ENCODE measurements at places on chromosomes 5 and 9. TPM values are rescaled to one million over a fixed set of nuclear protein-coding genes. Genes with fewer than 3 reads are reported as not detected.

The IL4 gene
- not detected for total RNA-seq

DNA sequence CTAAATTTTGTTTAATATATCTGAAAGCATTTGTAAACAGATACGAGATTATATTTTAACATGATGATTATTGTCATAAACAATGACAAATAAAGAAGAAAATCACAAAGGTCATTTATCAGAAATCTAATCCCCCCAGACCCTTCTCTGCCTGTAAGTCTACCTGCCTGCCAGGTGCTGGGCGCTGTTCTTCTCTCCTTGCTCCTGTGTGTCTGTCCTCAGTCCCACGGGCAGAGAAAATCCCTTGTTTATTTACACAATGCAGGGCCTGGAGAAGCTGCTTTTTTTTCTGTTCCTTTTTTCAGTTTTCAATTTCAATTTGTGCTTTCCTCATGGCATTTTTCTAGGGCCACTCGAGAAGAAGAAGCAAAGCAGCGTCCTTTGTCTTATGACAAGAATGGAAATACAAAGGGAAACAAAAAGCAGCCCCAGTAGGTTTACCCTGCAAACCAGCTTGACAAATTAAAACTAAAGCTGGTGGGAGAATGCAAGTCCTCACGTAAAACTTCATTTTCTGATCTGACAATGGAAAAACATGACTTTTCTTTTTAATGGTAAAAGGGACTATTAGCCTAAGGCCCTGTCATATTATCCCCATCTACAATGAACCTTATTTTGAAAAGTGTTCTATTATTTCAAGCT lies 282.4 kb upstream of the KLF9 start:
- DNase-seq: no peak

The PIP5K1B gene
- not detected for total RNA-seq

DNA sequence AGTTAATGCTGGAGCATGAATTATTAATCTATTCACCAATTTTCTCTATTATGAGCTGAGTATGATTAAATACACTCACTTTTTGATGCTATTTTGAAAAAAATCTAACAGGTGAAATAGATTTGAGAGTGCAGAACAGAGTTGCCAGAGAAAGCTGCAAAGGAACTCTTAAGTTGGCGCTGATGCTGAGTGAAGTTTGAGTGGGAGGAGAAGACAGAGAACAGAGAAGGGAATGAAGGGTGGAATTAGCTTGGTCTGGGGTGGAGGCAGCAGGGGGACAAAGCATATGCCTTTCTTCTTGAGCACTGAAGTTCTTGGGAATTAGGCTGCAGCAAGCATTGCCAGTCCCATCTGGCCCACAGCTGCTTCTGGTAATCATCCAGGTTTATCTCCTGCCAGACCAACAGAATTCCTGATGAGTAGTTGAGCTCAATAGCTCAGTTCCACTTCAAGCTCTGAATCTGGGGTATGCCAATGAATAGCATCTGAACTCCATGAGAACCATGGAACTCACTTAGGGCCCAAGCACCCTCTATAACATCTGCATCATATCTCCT lies 290.1 kb downstream of the HINT1 start:
- DNase-seq: no peak

DNA sequence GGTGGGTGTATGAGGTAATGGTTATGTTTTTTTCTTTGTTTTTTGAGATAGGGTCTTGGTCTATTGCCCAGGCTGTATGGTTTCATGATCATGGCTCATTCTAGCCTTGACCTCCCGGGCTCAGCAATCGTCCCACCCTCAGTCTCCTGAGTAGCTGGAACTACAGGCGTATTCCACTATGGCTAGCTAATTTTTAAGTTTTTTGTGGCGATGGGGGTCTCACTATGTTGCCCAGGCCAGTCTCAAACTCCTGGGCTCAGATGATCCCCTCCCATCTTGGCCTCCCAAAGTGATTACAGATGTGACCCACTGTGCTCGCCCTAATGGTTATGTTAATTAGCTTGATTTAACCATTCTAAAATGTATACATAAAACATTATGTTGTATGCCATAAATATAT lies 5.6 kb downstream of the CNTLN start:
- DNase-seq: no peak

DNA sequence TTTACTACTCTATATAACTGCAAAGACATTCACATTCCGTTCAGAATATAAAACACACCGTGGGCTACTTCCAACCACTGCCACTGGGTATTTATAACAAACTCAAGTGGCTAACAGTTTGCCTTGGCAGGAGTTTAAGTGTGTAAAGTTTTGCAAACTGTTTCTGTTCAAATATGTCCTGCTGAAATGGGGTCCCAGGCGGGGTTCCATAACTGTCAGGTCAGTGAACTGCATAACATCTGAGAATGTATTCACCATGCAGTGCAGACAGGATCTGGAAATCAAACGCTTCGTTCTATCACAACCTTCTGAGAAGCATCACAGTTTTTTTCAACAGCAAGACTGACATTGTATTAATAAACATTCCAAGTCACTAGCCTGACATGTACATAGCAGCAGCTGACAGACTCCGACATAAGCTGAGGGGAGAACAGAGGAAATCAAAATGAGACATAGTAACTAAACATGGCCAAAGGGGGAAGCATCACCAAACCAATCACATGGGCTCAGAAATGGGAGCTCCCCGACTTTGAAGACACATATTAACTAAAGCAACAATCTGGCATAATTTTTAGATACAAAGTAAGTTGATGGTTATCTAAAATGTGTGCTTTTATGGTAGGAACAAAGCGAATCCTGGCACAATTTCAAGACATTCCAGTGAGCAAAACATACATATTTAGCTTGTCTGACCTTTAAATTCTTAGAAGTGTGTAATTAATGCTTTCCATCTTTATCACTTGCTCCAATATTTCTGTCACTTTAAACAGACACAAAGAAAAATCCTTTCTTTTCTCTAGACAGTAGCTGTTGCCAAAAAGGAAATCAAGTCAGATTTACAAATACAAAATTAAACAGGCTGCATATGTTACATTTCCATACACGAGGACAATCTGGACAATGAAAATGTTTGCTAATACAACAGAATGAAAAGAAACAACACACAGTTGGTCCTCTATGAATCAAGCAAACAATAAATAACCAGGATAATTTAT lies 156.8 kb downstream of the MAPKAP1 start:
- no peak for DNase-seq

The CORO2A gene
- total RNA-seq: 9.2 TPM

The GMCL2 gene
- total RNA-seq: not detected

The ZNF300 gene
- 8.3 TPM for total RNA-seq

The GARIN3 gene
- total RNA-seq: not detected

The IRX1 gene
- 1.1 TPM for total RNA-seq

DNA sequence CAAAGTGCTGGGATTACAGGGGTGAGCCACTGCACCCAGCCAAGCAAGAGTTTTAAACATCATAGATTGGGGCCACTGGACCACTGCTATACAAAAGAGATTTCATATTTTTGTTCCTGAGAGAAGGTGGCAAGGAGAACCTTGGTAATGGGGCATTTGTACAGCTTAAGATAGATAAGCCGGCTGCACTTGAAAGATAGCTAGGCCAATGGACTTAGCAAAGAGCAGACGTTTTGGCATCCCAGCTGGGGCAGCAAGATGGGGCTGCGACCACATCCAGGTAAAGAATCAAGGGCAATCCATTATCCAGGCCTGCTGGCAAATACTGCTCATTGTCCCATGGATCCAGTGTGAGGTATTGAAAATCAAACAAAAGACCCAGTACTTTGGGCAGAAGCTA lies 3.9 kb upstream of the ISCA1 start:
- no peak for DNase-seq

DNA sequence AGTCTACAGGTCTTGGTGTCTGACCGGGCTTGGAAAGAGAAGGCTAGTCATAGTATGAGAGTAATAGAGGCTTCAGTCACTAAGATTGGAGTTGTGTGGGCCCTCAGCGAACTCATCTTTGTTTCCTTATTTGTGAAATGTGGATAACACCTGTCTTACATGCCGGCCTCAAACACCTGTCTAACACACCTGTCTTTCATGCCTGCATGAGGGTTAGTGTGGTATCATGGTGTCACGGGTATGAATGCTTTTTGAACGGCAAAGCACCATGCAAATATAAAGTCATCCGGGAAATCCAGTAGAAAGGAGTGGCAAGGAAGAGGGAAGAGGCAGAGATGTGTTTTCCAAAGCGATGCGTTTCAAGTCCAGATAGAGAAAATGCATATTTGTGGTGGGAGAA lies 25.5 kb downstream of the GRAMD2B start:
- DNase-seq: no peak

DNA sequence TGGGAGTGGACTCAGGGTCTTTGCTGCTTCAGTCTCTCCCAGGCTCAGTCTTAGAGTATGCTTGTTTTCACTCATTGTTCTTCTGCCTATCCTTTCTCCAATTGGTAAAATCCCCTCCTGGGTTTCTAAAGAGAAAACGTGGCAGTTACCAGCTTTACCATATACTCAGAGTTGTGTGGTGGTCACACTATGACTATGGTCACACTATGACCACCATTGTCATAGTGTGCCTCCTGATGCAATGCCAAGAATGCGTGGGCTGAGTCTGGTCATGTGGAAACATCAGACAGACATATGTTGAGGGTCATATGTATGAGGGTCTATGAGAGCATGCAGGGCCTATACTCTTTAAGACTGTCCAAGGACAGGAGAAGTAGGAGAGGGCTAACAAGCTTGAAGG lies 326.5 kb upstream of the PRR16 start:
- DNase-seq: no peak

The CNTFR gene
- not detected for total RNA-seq

DNA sequence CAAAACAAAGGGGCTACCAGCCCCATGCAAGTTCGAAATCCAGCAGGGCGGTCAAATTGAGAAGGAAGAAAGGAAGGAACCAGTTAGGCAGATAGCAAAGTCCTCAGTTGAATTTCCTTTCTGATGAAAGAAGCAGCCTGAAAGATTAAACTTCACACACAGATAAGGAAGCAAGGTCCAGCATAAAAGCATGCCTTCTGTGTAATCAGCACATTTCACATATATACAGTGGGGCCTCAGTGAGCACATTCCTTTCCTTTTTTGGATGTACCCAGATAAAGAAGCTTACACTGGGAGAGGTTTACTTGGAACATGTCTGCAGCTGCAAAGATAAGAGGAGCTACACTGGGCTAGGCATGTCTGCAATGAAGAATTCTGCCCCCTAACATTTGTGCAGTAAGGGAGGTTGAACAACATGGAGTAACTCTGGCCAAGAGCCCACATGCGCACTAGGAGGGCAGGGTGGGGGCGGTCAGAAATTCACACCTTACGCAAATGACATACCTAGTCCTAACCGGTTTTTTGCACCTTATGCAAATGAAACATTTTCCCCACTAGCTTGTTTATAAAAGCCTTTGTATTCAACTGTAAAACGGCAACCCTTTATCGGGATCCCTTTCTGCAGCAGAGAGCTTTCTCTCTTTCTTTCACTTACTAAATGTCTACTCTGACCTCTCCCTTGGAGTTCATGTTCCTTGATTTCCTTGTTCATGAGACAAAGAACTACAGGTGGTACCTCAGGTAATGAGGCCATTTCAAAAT lies 149.7 kb upstream of the FBXL17 start:
- no peak for DNase-seq

The TEK gene
- 0.26 TPM for total RNA-seq

- no peak for DNase-seq
Observed at GRCh38 chr5:53116597-53116996, 7.0 kb upstream of the MOCS2 start.

GRCh38 chr9:110928599-110928998 lies 109.7 kb downstream of the LPAR1 start:
- no peak for DNase-seq

The GPR151 gene
- total RNA-seq: not detected

DNA sequence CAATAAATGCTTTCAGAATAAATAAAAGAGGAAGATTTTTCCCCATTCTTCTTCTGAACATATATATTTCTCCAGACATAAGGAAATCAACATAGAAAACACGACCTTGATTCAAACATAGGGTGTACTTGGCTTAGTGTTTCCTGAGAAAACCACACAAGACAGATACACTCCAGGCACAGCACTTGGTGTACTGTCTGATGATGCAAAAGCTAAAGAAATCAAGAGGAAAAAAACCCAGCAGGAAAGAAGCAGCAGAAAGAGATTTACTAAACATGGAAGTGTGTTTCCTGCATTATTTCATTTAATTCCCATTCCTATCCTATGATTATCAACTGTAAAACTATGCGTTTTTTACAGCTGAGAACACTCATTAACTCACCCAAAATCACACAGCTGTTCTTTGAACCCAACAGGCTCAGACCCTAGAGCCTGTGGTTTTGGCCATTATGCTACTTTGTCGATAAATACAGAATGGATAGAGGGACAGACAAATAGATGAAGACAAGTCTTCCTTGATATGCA lies 46.1 kb downstream of the NIPAL4 start:
- DNase-seq: no peak

Measured in HT1080 (cell line).